ENCODE measurements at places on chromosomes 7 and 10.
A peak's percentile ranks its signal among the peaks of the same experiment; 100 is the strongest.

- no peak for DNase-seq
Observed at GRCh38 chr10:119029613-119030420, at the start of gene NANOS1. NANOS1 (plus strand) TSS chr10:119029714; CDS start chr10:119029802, 88 bp downstream.

DNA sequence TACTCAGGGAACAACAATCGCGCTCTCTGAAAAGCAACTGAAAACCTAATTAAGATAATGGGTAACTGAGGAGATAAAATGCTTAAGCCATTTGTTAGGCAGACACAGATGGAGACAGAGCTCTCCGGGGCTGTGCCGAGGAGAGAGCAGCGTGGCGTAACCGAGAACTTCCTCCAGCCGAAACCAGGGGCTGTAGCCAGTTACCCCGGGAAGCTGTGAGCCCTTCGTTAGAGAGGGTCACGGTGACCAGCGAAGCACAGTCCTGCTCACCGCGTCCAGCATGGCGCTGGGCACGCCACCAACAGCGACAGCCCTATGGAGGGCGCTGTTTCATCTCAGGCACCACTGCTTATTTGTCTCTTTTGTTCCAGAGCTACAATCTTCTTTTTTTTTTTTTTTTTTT lies 16.1 kb downstream of the PAPOLB start:
- no peak for DNase-seq

DNA sequence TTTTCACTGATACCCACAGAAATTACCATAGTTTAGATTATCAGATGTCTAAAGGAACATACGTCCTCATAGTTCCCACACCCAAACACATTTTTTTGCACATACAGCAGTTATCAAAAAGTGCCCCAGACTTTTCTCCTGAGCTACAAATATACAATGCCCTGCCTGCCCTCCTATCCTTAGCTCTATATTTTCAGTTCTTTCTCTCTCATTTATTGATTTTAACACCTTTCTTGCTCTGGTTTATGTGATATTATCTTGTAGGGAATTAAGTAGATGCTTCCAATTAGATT lies 25.1 kb upstream of the SGMS1 start:
- no peak for DNase-seq

DNA sequence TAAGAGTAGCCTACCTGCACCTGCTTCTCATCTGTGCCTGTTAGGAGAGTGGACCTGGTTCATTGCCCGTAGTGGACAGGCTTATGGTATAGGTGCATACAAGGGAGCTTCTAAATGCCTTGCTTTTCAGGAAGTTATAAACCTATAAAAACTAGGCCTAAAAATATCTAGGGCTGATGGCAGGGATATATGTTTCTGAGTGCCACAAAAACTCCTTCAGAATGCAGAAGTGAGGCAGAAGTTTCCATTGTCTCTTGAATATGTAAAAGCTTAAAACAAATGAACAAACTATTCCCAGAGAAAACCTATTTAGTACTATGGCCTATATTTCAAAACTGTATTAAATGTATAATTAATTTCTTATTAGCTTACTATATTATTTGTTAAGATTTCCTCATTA lies 91.8 kb downstream of the RNLS start:
- DNase-seq: no peak

DNA sequence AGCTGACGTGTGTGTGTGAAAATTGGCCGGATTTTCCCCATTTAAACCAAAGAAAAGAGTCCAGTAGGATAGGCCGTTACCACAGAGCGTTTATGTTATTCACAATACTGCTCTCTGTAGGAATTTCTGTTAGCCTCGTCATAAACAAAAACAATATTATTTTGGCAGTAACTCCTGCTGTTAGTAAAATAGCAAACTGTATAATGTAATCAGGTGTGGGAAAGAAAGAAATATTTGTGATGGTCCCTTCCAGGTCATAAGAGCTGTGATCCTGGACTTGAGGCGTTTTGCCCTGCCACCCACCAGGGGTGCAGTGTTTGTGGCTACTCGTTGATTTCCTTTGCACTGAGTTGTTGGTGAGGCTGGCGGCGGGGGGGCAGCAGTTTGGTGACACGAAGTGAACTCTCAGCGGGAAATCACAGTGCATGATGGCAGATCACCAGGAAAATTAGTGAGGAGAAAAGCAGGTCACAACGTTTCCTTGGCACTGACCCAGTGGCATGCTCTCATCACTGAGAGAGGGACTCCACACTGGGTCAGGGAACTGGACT lies 2.8 kb downstream of the EEPD1 start:
- DNase-seq: no peak

DNA sequence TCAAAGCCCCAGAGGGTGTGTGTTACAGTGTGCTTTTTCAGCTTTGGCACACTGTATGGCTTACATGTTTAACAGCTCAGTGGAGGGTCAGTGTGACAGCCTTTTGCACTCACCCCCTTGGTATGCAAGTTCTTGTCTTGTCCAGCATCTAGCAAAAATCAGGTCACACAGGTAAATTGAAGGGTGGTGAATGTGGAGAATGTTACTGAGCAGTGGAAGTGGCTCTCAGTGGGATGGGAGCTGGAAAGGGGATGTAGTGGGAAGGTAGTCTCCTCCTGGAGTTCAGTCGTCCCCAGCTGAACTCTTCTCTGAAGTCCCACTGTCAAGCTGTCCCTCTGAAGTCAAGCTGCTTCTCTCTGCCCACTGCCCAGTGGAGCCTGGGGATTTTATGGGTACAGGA lies 21.0 kb upstream of the C10orf90 start:
- no peak for DNase-seq

GRCh38 chr10:116184512-116184794 lies 88.6 kb downstream of the GFRA1 start:
- no peak for DNase-seq

GRCh38 chr7:74212661-74213060 lies 2.9 kb downstream of the LAT2 start:
- DNase-seq: no peak

GRCh38 chr10:17742918-17743317 lies 9.1 kb upstream of the TMEM236 start:
- peak; percentile 65 for DNase-seq

DNA sequence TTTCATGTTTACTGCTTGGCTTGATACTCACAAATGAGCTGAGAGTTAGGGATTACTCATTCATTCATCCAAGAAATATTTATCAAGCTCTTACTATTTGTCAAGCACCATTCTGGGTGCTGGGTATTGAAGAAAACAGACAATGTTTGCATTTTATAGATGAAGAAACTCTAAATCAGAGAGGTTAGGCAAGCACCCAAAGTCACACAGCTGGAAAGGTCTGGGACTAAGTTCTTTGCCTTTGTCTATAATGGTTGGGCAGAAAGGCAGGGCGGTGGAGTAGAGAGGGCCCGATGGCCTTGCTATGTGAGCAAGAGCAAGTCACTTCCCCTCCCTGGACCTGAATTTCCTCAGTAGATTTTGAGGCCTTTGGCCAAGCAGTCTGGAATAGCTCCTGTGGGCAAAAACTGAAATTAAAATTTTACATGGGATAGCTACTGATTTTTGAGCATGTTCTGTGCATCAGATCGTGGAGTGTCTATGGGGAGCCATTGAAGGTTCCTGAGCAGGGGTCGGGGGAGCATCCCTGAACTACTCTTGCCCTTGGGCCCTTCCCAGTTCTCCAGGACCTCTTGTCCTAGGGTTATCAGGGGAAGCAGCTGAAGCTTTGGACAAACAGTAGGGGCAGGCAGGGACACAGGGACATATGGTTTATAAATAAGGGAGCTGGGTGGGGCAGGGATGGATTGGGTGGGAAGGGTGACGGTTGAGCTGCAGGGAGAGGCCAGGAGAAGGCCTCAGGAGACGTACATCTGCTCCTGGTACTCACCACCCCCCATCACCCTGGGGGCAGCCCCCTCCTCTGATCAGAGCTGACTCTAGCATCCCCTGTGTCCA lies 23.3 kb downstream of the AQP1 start:
- no peak for DNase-seq

DNA sequence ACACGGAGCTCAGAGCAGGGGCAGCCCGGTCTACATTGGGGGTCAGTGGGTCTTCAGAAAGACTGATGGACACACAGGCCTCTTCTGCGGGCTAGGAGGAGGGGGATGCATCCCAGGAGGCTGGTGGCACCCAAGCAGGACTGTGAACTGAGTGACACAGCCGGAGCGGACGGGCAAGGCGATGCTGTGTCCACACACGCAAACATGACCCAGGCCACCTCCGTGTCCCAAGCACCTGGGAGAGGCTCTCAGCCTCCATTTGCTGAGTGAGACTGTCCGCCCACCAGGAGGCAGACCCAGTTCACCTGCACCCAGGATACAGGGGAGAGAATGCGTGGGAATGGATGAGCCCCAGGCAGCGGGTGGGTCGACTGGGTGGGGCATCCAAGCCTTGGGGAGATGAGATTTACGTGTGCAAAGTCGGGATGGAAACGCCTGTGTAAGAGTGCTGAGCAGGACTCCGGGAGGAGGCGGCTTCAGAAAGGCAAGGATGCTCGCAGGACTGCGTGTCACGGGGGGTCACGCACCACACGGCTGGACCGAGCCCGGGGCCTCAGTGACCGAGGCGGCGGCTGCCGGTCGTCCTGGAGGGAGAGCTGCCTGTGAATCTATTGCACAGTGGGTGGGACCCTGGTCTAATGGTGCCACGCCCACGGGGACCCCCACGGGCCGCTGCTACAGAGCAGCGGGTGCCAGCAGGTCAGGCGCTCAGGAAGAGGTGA lies 262.8 kb downstream of the ADARB2 start:
- no peak for DNase-seq

DNA sequence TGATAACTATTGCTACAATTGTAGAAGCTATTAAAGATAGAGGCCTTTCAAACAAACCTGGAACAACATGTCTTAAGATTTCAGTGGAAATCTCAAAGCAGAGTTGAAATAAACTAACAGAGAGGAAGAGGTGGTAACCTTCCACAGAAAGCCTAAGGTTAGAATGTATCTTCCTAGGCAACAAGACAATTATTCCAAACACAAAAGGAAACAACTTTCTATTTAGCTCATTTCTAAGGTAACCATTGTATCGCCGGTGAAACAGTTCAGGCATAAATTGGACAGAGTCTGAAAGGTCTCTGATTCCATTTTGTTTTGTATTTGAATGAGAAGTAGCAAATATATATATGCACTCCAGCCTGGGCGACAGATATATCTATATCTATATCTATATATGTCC lies 30.7 kb upstream of the HYCC1 start:
- no peak for DNase-seq

- no peak for DNase-seq
Observed at GRCh38 chr7:155556763-155557162, 10.4 kb upstream of the CNPY1 start.

- DNase-seq: no peak
Observed at GRCh38 chr10:128140425-128140824, 14.2 kb upstream of the MKI67 start.

DNA sequence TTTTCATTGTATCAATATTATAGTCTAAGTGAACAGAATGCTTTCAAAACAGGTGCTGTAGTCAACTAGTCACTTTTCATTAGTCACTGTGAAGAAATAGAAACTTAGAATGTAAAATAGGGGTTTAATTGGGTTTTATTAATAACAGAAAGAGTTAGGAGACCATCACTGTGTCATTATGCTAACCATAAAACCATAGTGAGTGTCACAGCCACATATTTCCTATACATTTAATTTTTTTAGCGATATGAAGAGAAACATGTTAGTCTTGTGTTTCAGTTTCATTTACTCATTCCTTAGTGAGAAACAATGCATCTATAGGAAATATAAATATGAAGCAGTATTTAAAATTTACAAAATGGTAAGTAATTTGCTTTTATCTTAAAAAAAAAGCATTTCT lies 22.2 kb downstream of the SPAG6 start:
- no peak for DNase-seq

DNA sequence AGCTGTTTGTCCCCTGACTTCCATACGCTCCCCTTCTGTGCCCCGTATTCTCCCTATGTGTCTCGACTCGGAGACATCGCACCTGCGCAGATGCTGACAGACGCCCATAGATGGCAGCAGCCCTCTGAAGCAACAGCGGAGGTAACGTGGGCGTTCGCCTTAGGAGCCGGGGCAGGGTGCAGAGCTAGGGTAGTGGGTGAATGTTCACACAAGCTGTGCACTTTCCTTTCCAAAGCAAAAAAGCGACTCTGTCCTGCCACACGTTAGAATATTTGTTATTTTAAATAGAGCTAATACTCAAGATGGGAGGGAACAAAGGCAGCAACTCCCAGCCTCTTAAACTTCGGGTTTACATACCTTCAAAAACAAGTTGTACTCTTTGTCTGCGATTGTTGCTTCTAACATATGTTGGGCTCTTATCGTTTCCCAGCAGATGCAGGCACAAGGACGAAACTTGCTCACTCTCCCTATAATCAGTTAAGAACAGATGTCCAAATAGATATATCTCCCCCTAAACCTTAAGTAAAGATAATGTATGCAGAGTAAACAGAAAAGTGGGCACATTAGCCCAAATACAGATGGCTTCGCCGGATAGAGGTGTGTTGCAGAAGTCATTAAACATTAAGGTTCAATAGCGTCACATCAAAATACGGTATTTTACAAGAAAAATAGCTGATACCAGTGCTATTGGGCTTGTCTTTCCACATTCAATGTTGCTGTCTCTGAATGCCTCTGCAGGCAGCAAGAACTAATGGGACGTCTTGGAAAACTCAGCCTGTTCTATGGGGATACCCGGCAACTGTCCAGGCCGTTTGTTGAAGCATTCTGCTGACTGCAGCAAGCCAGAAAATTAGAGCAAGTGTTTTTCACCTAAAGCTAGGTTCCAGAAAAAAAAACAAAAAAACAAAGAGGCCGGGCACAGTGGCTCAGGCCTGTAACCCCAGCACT lies 340.3 kb upstream of the PRKCQ start:
- peak; percentile 81 for DNase-seq

DNA sequence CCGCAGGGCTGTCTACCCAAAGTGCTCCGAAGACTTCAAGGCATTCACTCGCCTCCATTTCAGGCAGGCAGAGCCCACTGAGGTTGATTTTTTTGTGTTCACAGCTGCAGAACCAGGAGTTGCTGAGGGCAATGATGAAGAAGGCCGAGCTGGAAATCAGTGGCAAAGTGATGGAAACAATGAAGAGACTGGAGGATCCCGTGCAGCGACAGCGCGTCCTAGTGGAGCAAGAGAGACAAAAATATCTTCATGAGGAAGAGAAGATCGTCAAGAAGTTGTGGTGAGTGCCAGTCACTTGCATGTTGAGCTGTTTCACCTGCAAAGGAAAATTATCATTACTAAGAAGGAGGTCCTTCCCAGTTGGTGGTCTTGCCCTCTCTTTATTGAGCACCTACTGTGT lies 210.5 kb downstream of the ARHGAP21 start:
- DNase-seq: no peak

- no peak for DNase-seq
Observed at GRCh38 chr7:27747589-27748368, 7.8 kb downstream of the TAX1BP1 start.

- DNase-seq: no peak
Observed at GRCh38 chr7:157021071-157021870, 10.8 kb upstream of the MNX1 start.

- DNase-seq: no peak
Observed at GRCh38 chr7:1274121-1274875, 41.6 kb downstream of the UNCX start.

- DNase-seq: no peak
Observed at GRCh38 chr7:117872561-117873309, 506 bp downstream of the CTTNBP2 start.

GRCh38 chr10:123852411-123852951 lies 39.1 kb downstream of the CPXM2 start:
- no peak for DNase-seq

Measured in CD4-positive, alpha-beta T cell (primary cell).